ENCODE measurements at places on chromosomes 16 and 17. TPM values are rescaled to one million over a fixed set of nuclear protein-coding genes. Genes with fewer than 3 reads are reported as not detected.
A peak's percentile ranks its signal among the peaks of the same experiment; 100 is the strongest.

GRCh38 chr17:9472541-9472940 lies 103.1 kb downstream of the STX8 start:
- H3K4me1 ChIP-seq, result peaks cover 11% of the 10 kb centered on the region
- H3K4me3 ChIP-seq, result no peak overlapping the region
- H3K27ac ChIP-seq, result no peak overlapping the region
- no peak for DNase-seq
- H3K27me3 ChIP-seq, result peaks cover 2% of the 10 kb centered on the region
- H3K36me3 ChIP-seq, result no peaks in the 10 kb centered on the region

DNA sequence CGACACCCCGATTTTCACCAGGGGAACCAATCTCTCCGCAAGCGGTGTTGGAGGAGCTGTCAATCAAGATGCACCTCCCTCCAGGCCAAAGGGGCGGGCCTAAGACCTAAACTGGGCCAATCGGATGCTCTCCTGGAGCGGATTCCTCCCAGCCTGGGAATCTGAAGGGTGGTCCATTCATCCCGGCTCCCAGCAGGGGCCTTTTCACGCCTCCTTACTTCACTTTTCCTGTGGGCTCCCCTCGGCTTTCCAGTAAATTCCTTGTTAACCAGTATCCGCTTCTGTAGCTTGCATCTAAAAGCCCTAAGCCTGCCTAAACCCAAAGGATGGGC lies 17.1 kb downstream of the C16orf74 start:
- H3K27ac ChIP-seq, result no peak overlapping the region
- H3K4me3 ChIP-seq, result no peak overlapping the region
- DNase-seq, result peak; percentile 57
- no peaks in the 10 kb centered on the region for H3K36me3 ChIP-seq
- peaks cover 4% of the 10 kb centered on the region for H3K4me1 ChIP-seq
- peaks cover 9% of the 10 kb centered on the region for H3K27me3 ChIP-seq

The OR1A1 gene
- not detected for total RNA-seq

DNA sequence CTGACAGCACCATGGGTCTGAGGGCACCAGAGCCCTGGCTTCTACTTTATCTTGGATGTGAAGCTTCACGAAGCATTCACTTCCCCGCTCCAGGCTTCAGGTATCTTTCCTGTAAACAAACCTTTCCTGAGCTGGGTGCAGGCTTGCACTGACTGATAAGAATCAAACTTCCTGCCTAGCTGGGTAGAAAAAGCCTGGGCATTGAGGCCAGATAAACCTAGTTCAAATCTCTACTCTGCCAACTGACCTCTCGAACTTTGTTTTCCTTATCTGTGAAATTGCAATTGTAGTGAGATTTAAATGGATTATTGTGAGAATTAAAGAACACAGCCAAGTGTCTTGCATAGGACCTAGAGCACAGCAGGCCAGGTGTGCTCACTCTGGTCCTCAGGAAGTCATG lies 2.9 kb upstream of the TMEM208 start:
- peaks cover 31% of the 10 kb centered on the region for H3K36me3 ChIP-seq
- peak overlapping the region; percentile 55 for H3K27ac ChIP-seq

Data from endothelial cell (in vitro differentiated cells).